ENCODE measurements at places on chromosomes 1 and 21.
A peak's percentile ranks its signal among the peaks of the same experiment; 100 is the strongest.

DNA sequence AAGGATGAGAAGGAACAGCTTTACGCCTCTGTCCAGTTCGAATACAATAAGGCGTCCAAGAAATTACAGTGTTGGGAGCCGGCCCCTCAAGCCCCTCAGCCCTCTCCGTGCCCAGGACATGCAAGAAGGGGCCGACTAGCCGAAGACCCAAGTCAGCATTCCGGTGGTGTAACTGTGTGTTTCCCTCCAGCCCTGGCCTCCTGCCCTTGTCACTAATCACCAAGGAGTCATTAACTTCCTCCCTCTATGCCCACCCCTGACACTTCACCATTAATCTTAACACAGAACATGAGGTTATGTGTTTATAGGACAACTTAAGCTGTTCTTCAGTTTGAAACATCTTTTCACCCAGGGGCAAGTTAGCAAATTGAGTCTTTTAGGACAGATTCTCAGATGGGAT is 16.4 kb upstream of the C4BPB start:
- no peak for DNase-seq

- no peak for DNase-seq
These were observed 52.5 kb downstream of the ERI3 start for GRCh38 chr1:44302541-44302940.

GRCh38 chr1:170326186-170326585 is 180.4 kb downstream of the NTMT2 start:
- DNase-seq: no peak

- DNase-seq: no peak
These were observed 17.5 kb downstream of the LRRIQ3 start for GRCh38 chr1:74180490-74180889.

- no peak for DNase-seq
These were observed 33.4 kb upstream of the GPR153 start for GRCh38 chr1:6294080-6294889.

GRCh38 chr1:64505232-64505943 is 35.5 kb downstream of the CACHD1 start:
- no peak for DNase-seq

DNA sequence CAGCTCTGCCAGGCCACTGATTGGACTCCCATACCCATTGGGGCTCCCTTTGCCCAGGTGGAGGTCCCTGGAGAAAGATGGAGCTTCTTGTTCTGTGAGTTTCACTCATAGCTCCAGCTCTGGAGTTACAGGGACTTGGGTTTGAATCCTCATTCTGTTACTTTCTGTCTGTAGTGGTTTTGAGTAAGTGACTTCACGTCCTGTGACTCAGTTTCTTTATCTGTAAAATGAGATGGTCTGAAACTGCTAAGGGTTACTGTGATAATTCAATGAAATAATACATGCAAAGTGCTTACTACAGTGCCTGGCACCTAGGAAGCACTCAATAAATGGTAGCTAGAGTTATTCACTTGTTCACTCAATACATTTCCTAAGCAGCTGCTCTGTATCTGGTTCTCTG is 88.5 kb upstream of the SLC2A1 start:
- no peak for DNase-seq

GRCh38 chr1:196651637-196652215 is at the start of gene CFH:
CFH (plus strand) TSS chr1:196652043; CDS start chr1:196652118, 75 bp downstream.
- DNase-seq: peak; percentile 71

DNA sequence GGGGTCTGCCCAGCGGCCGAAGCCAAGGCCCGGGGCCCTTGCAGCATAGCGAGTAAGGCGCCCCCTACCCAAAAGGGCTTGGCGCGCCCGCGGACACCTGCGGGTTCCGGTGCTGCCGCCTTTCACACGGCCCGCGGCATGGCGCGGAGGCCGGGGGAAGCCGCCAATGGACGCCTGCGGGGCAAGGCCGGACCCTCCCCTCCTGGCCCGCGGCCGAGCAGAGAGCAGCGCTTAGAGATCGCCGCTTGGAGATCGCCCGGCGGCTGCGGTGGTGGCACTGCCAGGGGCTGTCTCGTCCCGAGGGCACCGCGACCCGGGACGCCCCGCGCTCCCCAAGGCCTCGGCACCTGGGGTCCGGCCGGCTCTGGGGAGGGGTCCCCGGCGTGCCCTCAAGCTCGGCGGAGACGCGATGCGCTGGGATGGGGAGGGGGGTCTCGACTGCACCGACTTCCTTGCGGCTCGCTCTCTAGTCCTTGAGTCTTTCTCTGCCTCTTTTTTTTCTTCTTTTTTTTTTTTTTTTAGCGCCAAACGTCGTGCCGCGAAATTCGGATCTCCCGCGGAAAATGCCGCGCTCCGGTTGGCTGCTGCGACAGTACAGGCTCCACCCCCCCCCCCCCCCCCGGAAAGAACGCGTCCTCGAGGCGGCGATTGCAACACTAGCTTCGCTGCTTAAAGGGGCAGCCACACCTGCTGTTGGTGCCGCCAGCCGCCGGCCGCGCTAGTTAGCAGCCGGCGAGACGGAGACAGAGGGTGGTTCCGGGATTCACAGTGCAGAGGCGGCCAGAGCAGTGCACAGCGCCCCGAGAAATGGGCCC is at the start of gene E2F2:
E2F2 (minus strand) TSS at position 487 of the 815 bp plus-strand sequence; CDS start at position 47, 440 bp downstream.
- DNase-seq: peak; percentile 56

GRCh38 chr1:145785547-145785946 is 38.3 kb downstream of the RNF115 start:
- DNase-seq: no peak

All from AG04450 (cell line).